ENCODE measurements at places on chromosomes 7 and 10.

GRCh38 chr10:95287281-95287680 lies 3.5 kb downstream of the PDLIM1 start:
- DNase-seq, result no peak

DNA sequence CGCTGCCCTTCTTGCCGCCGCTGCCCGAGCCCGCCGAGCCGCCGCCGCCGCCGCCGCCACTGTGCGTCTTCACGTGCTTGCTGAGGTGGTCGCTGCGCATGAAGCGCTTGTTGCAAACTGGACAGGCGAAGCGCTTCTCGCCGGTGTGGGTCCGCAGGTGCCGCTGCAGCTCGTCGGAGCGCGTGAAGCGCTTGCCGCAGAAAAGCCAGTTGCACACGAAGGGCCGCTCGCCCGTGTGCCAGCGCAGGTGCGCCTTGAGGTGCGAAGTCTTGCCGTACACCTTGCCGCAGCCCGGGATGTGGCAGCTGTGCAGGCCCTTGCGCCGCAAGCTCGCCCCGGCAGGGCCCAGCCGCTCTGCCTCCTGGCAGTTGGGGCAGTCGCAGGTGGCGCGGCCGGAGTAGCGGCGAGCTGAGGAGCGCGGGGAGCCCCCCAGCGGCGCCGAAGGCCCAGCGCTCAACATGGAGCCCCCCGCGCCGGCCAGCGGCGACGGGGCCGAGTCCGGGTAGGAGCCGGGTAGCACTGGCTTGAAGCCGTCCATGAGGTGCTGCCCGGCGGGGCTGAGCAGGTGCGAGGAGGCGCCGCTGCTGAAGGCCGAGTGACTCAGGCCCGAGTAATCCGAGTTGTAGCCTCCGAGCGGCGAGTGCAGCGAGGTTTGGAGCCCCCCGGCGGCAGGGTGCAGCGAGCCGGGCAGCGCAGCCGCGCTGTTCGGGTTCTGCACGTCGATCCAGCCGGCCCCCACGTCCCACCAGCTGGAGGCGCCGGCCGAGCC lies 2.1 kb downstream of the SP8 start:
- DNase-seq, result no peak

DNA sequence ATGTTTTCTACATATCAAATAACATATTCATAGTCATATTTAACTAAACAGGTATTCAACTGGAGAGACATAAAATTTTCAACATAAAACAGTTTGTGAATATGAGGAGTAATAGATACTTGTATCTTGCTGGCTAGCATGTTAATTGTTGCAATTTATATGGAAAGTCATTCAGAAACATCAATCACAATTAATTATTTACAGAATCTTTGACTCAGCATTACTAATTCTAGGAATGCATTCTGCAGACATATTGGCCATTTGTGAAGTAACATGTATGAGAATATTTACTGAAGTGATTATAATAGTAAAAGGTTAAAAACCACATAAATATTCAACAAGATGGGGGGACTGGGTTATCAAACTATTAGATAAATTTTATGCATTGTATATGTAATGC lies 203.7 kb downstream of the TSPAN12 start:
- no peak for DNase-seq

DNA sequence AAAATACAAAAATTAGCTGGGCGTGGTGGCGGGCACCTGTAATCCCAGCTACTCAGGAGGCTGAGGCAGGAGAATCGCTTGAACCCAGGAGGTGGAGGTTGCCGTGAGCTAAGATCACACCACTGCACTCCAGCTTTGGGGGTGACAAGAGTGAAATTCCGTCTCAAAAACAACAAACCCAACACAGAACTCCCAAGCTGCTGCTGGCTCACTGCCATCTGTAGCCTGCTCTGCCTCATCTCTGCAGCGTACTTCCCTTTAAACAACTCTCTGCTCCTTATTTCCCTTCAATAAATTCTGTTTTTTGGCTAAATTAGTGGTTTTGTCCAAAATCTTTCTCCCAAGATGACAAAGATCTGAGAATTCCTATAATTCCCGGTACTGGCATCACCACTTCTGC lies 189.2 kb upstream of the GALNT17 start:
- DNase-seq, result no peak

- no peak for DNase-seq
Measured at GRCh38 chr10:90288391-90288933, 569.4 kb downstream of the HTR7 start.

- no peak for DNase-seq
Measured at GRCh38 chr7:31487476-31487875, 26.4 kb upstream of the ITPRID1 start.

DNA sequence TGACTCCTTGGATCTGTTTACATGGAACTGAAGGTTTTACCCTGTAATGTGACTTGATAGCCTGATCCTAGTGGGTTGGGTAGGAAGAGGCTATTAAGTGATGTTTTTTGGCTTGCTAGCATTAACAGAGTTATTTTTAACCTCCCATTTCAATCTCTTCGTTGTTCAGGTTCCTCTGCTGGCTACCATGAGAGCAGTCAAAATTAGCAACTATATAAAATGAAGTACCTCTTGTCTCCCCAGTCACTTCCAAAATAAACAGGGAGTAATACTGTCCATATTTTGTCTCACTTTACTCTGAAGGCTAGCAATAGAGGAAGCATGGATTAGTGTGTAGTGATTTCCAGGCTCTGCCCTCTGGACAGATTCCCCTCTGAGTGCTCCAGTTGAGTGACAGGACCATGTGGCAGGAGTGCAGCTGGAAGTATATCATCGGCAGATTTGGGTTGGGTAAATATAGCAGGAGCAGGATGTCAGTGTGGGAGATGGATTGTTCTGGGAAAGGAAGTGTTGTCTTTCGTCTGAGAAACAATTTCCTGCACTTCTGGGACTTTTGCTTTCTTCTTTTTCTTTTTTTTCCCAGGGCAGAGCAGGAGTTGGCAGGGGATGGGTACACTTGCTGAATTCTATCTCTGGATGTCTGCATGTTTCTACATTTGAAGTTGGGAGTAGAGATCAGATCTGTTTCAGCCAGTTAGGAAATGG lies 35.2 kb downstream of the GBF1 start:
- DNase-seq, result no peak

GRCh38 chr10:89392974-89393373 lies 551 bp downstream of the IFIT1 start:
- DNase-seq, result no peak

DNA sequence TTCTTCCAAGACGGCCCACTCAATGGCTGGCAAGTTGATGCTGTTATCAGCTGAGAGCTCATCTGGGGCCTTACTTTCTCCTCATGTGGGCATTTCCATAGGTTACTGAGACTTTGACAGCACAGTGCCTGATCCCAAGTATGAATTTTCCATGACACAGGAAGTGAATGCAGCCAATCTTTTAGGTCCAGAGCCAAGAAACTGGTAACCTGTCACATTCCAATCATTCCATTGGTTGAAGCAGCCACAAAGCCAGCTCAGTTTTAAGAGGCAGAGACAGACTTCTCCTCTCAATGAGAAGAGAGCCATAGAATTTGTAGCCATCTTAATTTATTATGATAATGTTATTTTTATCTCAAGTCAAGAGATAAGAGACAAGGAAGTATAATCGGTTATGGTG lies 775.5 kb downstream of the CNTNAP2 start:
- no peak for DNase-seq

GRCh38 chr10:14247377-14248116 lies 83.2 kb downstream of the FRMD4A start:
- no peak for DNase-seq

DNA sequence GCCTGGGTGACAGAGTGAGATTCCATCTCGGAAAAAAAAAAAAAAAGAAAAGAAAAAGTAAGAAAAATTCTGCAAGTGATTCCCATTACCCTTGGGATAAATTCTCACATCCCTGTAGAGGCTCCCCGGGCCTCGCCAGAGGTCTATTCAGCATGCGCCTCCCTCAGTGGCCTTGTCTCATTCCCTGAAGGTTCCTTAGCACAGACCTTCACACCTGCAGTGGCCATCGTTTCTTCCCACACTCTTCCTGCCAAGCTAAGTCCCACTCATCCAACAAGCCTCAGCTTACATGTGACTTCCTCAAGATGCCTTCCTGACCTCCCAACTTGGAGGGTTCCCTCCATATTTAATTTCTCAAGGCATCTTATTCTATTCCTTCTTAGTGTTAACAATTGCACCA lies 20.9 kb upstream of the BAG3 start:
- no peak for DNase-seq
